Activated CD4-positive, alpha-beta T cell treated with anti-CD3 and anti-CD28 coated beads for 24 hours (primary cell): ENCODE measurements at places on chromosomes 4 and X.

- DNase-seq, result no peak
Observed at GRCh38 chr4:62377700-62378099, 1177.6 kb downstream of the ADGRL3 start.

DNA sequence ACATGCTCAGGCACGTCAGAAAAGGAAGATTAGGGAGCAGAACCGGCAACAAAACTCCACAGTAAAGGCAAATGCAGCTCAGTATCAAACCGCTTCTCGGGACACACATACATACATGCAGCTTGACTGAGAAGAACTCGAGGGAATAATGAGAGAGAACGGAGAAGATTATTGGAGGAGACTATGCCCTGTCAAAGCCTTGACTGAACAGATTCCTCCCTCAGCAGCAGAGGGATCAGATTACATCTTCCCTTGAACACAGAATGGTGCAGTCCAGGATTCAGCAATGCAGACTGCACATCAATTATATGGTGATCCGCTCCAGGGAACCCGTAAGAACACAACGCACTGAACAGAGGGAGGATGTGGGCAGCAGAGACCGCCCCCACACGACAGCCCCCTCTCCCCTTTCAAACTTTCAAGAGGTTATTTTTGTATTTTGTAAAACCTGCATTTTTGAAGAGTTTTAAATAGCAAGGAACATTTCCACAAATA lies 183.2 kb downstream of the FBXW7 start:
- DNase-seq, result no peak

- DNase-seq, result no peak
Observed at GRCh38 chr4:130025701-130026100, 929.7 kb downstream of the C4orf33 start.

DNA sequence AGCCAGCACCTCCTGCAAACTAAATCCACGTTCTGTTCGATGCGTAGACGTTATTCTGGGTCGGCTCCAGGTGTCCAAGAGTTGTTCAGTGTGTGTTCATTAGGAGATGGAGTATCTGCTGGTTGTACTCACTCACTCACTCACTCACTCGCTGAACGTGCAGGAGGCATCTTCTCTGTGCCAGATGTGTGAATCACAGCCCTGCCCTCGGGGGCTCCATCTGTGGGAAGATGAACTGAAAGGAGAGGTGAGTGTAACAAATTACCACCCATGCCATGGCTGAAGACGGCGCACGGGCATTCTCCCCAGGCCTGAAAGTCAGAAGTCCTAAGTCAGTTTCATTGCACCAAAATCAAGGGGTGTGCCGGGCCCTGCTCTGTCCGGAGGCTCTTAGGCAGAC lies 16.1 kb downstream of the NSG1 start:
- DNase-seq, result no peak

GRCh38 chrX:8405631-8406030 lies 59.0 kb upstream of the VCX3B start:
- DNase-seq, result no peak

- DNase-seq, result no peak
Observed at GRCh38 chrX:47587906-47588735, 5.9 kb downstream of the TIMP1 start.

DNA sequence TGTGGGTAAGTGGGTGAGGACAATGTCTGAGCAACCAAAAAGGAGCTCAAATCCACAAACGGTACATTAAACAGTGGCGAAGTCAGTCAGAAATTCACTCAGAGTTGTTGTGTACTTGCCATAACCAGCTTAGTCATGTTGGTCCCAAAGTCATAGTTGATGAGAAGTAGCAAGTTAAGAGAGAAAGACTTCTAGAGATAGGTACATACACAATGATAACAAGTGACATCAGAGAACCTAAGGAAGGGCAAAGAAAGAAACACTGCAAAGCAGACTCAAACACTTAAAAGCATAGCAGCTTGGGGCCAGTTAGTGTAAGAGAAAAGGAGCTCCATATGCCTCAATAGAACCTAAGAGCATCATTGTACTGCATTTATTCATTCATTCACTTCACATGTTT lies 30.2 kb downstream of the DYNLT3 start:
- no peak for DNase-seq

DNA sequence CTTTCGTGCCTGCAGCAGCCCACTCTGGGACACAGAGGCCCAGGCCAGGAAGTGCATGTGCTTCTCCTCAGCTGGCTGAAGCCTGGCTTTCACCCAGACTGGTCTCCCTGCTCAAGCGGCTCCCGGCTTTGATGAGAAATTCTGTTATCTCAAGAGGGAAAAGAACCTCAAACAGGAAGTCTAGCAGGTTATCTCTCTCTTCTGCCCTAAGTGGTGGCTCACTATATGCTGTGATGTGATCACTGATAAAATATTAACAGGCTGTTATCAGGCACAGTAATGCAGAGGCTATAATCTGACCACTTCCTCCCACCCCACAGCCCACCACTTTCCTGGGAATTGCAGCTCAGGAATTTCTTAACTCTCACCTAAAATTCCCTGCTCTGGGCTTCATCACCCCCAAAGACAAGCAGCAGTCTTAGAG lies 13.3 kb downstream of the CLDN2 start:
- no peak for DNase-seq

DNA sequence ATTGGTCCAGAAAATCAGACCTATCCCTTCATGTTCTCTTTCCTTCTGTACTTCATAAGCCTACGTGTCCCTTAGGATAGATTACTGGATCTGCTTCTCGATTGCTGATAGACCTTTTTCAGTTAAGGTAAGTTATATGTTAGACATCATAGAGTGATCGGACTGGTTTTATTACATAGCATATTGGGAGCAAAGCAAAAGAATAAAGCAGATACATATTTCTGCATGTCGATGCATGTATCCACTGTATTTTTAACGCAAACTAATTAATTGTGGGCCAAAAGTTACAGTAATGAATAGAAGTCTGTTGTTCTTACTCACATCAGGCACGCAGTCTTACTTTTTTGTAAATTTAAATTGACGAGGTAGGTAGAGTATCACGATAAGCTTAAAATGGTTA lies 106.4 kb downstream of the SLIT2 start:
- no peak for DNase-seq

GRCh38 chrX:69085151-69085550 lies 80.1 kb downstream of the PJA1 start:
- no peak for DNase-seq

DNA sequence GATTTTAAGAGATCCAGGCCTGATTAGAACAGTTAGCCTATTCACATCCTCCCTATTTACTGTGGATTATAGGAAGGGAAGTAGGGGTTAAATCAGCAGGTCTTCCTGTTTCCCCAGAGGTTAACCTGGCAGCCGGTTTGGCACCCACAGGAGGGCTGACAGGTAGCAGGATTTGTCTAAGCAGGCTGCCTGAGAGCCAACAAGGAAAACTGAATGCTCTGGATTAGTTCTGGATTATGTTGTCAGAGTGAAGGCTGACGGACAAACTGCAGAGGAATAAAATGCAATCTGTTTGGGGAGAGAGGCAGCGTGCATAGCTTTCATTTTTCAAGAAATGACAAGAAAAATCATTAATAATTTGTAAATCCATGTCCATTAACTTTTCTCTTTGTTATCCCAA lies 397.1 kb upstream of the FAM241A start:
- no peak for DNase-seq

- DNase-seq, result no peak
Observed at GRCh38 chrX:96843566-96843965, 40.1 kb upstream of the RPA4 start.

- no peak for DNase-seq
Observed at GRCh38 chrX:108341947-108342346, 96.3 kb downstream of the COL4A6 start.
